ENCODE measurements at places on chromosomes 1 and 21.

DNA sequence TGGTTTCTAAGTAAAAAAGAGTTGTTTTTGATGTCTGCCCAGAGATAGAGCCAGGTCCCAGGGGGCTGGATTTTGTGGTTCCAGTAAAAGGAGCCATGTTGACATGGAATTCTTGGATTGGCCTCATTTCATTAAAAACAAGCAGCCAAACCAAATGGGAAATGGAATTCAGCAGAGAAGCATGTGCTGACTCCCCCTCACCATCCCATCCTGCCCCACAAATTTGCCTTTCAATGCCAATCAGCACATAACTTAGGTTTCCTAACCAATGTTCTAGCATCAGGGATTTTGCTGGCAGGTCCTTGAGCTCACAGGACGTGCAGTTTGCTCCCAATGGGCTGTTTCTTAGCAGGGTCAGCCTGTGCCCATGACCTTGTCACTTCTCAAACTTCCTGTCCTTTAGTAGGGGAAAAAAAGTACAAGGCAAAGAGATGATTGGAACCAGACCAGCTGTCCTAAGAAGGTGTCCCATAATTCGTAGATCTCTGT is 101.5 kb upstream of the GADD45A start:
- DNase-seq = peak; percentile 82

- DNase-seq = no peak
Observed at GRCh38 chr1:10924030-10924429, 88.4 kb upstream of the TARDBP start.

DNA sequence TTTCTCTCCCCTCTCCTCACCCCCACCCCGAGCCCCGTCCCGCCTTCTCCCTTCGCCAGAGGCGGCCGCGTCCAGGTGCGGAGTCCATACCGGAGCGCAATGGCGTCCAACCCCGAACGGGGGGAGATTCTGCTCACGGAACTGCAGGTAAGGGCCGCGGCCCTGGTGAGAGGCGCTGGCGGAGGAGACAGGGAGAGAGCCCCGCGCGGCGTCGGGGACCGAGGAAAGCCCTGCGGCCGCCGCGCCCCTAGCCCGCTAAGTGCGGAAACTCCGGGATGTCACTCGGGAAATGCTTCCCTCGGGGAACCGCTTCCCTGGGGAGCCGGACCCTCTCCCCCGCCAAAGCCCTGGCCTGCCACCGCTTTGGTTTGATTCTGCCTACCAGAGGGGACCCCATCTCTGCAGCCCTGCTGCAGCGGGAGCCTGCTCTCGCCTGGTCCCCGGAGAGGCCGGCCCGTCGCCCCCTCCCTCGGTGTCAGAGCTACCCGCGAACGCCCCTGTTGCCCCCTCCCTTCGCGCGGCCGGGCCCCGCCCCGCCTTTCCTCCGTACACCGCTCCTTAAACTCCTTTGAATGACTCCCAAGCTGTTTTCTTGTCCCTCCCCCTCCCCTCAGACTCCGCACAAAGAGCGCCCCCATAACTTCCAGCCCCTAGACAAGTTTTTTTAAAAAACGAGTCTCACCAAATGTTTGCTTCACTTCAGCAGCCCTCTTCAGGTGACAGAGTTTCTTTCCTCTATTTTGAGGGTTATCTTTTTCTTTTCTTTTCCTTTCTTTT is 597 bp downstream of the PKN2 start:
- DNase-seq = peak; percentile 60

DNA sequence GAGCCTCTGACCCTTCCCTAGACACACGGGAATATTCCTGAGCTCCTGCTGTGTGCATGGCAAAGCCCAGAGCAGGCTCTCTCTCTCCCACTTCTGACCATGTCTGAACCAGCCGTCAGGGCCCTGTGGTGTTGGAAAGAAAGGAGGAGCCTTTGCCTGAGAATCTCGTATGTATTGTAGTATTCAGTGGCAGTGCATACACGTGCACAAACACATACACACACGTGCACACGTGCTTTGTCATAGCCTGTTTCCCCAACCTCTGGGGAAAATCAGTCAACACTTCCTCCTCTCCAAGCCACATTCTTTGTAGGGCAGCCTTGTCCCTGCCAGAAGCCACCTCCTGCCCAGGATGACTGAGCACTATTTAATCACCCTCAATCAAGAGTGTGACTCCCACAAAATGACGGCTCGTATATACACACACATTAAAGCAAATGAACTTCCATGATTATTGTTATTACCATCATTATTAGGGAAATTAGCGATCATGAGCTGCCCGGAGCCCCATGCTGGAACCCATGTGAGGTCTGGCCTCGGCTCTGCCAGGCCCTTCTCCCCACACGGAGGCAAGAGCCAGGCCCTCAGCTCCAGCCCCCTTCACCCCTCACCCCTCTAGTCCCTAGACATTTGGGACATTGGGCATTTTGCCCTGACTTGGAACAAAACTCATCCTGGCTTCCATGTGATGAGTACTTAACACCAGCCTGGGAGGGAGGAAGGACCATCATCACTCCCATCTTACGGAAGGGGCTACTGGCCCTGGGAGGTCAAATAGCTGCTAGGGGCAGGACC is 331.9 kb downstream of the NPHP4 start:
- DNase-seq = no peak

DNA sequence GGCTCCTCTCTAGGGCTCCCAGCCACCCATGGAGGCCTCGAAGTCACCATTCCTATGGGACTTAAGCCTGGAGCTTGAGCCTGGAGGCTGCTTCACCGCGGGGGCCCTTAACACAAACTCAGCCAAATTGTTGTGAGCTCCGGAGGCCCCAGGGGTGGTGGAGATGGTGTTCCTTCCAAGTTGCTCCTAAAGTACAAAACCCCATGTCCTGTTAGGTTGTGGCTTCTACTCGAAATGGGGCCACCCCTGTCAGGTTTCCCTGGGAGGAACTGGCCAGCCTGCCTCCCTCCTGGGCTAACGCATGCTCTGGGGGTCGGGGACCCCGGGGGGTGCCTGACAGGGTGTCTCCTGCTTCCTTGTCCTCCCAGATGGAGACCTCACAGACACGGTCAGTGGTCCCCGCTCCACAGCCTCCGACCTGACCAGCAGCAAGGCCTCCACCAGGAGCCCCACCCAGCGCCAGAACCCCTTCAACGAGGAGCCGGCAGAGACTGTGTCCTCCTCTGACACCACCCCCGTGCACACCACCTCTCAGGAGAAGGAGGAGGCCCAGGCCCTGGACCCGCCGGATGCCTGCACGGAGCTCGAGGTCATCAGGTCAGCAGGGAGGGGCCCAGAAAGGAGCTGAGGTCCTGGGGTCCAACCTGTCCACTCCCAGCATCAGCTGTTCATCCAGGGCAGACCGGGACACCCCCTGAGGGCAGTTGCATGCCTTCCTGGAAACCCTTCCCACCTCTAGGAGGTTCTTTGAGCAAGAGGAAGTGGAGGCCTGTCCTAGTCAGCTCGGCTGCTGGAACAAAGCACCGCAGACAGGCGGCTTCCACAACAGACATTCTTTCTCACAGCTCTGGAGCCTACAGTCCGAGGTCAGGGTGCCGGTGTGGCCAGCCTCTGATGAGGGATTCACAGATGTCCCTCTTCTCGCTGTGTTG is 10.8 kb upstream of the SLC25A34 start:
- no peak for DNase-seq

DNA sequence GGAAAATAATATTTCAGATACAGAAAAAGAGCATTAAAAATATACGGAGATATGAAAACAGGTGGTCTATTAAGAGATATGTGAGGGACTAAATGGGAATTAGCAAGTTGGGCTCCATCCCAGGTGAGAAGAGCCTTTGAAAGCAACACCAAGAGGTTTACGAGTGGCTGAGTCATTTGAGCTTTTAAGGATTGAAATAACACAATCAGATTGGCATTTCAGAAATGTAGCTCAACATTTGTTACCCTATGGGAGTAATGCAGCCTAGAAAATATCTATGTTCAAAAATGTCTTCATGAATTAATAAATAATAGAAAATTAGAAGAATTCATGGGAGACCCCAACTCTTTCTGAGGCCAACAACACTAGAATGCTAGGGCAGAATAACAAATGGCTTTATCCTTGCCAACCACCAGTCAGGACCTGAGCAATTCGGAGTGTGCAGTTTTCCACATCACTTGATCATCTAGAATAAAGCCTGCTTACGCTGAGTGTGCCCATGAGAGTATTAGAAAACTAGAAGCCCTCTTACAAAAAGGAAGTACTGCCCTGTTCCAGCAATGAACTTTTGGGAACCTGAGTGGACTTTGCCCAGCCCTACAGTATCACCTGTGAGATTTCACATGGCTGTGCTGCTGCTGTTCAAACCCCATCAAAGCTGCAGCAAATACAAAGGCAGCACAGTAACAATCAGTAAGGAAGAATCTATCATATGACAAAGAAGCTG is 538.0 kb upstream of the CAMK1G start:
- DNase-seq = no peak

DNA sequence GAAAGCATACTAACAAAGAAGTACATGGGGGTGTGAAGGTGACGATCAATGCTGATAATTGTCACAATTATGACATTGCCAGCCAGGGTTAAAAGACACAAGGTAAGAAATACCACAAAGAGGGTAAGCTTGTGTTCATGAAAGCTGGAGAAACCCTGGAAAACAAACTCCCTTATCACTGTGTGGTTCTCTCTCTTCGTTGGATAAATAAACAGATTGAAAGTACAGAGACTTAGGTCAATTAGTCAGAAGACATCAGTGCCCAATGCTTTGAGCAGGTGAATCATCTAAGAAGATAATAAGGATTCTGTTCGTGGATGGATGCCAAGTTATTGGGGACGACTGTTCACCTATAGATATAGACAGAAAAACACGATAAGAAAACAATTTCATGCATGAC is 22.4 kb upstream of the FCER1A start:
- peak; percentile 4 for DNase-seq

DNA sequence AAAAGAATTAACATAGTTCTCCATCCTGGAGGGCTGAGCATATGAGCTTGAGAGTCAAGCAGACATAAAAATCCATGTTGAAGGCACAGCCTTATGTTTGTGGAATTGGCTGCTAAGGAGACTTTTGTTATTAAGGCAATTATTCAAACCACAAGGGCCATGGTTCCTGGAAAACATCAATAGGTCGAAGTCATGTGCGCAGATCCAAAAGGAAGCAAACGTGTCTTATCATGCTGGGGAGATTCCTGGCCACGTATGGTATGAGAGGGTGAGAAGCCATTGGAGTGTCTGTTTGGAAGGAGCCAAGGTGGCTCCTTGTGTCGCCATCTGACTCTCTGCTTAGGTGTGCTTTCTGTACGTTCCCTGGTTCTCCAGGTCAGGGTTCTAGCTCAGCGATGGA is 61.8 kb upstream of the COA6 start:
- DNase-seq = no peak

- DNase-seq = no peak
Observed at GRCh38 chr1:169528215-169529067, 42.7 kb upstream of the SLC19A2 start.

DNA sequence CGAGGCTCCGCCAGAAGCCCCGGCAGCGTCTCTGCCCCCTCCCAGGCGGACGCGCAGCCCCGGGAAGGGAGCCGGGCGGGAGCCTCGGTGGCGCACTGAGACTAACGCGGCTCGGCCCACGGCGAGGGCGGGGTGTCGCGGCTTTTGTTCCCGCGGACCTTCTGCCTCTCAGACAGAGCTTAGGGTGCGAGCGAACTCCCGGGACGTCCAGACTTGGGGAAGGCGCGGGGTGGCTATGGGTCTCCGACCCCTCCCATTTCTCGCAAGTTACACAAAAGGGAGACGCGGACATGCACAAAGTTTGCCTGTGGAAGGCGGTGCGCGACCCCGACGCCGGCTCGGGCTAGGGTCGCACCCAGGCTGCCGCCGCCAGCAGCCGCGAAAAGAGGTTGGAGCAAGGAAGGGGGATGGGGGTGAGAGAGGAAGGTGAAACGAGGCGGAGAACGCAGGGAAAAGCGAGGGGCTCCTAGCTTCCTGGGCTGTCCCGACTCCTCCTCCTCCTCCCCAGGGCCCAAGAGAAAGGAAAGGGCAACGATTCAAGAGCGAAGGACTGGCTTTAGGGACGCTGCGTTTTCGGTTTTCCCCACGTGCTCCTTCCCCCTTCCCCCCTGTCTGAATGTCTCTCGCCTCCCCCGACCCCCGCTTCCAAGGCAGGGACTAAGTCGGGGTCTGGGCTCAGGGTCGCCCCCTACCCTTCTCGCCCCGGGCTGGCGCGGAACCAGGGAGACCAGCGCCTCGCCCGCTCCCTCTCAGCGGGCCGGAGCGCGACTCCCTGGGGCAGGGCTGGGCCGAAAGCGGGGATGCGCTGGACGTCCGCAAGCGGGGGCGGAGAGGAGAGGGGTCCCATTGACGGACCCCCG is 729 bp downstream of the APP start:
- DNase-seq = peak; percentile 70

DNA sequence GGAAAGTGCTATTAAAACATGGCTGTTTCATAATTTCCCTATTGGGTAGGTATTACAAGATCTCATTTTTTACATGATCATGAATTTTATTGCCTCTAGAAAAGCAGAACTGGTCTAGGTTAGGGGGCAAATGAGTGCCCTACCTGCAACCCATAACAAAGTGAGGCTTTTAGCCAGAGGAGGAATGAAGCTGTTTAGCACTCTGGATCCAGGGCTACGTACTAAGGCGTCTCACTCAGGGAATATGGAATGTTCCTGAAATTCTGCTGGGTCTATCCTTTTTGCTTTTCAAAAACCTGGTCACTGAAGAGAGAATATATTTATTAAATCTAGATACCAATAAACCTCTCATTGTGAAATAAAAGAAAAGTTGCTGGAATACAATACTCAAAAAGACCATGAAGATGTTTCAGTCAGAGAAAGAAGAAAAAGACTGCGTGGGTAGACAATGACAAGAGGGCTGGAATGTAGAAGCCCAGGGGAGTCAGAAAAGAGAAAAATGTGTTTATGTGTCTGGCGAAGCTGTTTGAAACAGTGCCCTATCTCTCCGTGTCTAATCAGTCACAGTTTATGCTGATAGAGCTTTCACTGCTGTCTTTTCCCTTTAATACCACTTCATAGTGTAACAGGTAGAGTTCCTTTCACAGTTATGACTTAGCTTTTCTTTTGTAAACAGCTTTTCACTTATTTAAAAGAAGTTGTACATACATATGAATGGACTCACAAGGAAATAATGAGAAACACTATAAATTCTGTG is 25.0 kb upstream of the SYDE2 start:
- no peak for DNase-seq

DNA sequence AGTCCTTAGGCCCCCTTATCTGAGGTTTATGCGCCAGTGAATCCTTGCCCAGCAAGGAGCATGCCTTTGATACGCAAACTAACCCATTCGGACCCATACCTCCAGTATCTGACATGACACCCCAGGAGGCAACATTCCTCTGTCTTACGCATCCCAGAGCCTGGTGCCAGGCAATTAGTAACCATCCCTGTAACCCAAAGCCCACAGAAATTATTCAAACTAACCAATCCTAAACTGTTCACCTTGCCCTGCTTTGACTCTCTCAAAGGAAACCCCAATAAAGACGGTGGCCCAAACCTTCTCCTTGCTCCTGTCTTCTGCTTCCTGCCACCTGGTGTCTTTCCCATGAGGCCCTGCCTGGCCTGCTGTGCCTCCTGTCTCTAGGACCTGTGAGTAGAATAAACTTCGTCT is 36.4 kb downstream of the ZNF496 start:
- DNase-seq = peak; percentile 33

DNA sequence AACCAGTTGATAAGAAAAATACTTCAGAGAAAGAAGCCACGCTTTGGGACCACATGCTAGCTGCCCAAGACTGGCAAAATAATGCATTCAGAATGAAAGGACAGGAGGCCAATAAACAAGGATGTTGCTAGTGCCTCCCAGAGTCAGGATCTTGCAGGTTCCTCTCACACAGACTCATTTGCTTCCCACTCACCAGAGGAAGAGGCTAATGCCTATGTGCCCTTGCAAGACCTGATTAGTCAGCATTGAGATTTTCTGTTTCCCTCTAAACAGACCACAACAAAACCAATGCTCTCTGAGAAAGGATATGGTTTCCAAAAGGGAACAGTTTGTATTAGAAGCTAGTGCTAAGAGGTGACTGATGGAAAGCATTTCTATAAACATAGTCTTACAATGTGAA is 85.7 kb downstream of the NRDC start:
- DNase-seq = peak; percentile 69

All from cardiac fibroblast (primary cell).